SK-N-DZ (cell line): ENCODE measurements at places on chromosomes 4 and X.

DNA sequence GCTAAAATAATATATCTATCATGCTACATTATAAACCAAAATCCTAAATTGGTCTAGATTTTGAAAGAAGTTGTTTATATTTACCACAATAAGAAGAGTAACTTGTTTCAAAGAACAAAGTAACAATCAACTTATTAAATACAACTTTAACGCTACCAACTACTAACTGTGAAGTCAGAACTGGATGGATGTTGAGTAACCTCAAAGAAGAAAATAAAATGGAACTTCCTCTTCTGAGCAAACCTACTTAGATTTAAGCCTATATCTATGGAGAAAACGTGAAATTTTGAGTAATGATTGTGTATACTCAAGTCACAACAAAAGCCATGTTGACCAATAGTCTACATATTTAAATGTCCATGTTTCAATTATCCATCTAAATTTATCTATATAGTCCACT lies 25.7 kb downstream of the SH3RF1 start:
- DNase-seq = no peak

- no peak for DNase-seq
Observed at GRCh38 chr4:5924461-5925125, 31.7 kb upstream of the CRMP1 start.

GRCh38 chr4:107363125-107363524 lies 327.0 kb upstream of the DKK2 start:
- DNase-seq = no peak

DNA sequence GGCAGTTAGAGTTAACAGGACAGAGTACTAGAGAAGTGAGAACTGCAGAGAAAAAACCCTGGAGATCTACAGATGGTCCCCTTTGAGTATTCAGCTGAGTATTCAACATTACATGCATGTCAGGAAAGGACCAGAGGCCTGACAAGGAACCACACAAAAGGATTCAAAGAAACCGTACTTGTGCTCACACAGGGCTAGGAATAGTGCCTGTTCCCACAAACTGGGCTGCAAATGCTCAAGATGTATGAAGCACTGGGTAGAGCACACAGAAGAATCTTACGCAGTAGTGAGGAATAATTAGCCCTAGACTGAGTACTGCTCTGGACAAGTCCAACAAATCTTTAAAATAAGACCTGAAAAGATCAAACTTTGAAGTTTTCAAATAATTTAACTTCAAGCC lies 17.6 kb downstream of the PTPN13 start:
- no peak for DNase-seq

DNA sequence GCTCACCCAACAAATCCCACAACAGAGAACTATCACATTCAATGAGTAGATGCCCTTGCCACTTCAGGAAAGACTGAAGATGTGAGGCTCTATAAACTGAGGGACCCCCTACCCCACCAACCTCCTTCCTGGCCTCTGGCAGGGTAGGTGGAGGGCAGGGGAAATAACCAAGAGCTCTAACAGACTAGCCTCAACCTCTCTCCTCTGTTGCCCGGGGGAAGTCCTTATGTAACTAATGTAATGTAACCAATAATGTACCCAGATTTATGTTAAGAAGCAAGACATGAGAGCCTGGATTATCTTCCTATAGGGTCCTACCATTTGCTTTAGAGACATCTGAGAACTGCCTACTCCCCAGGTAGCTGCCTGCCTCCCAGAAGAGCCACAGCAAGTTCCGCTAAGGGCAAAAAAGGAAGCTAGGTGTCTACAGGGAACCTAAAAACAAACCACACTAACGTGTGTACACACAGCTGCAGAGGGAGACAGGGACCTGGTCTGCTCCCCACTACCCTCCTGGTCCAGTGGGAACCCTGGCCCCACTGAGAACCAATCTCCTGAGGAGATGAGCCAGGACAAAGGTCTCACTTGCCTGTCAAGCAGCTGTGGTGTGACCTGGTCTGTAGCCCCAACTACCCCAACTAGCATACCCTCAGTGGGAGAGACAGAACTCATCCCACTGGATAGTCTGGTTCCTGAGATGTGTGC lies 17.7 kb downstream of the OTUD5 start:
- DNase-seq = no peak

GRCh38 chrX:118373538-118373937 lies 27.6 kb downstream of the WDR44 start:
- no peak for DNase-seq

DNA sequence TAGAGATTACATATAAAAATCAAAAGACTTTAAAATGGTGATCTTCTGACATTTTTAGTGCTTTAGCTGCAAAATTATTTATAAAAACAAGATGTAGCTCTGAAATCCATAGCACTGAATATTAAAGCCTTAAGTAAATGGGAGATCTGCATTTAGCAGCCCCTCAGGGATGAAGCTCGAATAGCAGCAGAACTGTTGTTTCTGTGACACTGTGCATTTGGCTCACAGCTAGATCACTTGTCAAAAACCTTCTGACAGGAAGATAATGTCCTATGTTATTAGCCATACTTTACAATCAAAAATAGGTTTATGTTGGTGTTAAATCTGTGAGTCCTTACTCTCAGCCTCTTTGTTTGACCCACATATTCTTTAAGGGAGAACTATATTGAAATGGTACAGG lies 14.1 kb upstream of the PYURF start:
- DNase-seq = no peak

GRCh38 chrX:129798888-129799287 lies 19.1 kb downstream of the SASH3 start:
- no peak for DNase-seq

GRCh38 chr4:102828497-102828808 lies 1.1 kb upstream of the UBE2D3 start:
- no peak for DNase-seq

DNA sequence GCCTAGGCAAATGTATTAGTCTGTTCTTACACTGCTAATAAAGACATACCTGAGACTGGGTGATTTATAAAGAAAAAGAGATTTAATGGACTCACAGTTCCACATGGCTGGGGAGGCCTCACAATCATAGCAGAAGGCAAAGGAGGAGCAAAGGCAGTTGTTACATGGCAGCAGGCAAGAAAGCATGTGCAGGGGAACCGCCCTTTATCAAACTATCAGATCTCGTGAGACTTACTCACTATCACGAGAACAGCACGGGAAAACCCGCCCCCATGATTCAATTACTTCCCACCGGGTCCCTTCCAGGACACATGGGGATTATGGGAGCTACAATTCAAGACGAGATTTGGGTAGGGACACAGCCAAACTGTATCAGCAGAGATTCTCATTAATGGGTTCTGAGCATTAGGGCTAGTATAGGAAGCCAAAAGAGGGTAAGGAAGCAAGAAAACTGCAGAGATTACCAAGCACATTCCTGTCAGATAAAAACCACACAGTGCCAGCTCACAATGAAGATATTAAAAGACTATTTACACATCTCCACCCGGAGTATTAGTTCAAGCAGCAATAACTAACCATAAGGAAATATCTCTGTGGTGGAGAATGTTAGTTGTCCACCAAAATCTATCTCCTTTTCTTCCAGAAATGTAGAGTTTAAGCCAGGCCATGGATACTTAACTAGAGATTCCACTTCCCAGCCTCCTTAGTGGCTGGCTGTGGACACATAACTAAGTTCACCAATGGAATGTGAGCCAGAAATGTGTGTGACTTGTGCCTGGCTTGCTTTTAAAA lies 61.2 kb upstream of the HOPX start:
- DNase-seq = no peak

DNA sequence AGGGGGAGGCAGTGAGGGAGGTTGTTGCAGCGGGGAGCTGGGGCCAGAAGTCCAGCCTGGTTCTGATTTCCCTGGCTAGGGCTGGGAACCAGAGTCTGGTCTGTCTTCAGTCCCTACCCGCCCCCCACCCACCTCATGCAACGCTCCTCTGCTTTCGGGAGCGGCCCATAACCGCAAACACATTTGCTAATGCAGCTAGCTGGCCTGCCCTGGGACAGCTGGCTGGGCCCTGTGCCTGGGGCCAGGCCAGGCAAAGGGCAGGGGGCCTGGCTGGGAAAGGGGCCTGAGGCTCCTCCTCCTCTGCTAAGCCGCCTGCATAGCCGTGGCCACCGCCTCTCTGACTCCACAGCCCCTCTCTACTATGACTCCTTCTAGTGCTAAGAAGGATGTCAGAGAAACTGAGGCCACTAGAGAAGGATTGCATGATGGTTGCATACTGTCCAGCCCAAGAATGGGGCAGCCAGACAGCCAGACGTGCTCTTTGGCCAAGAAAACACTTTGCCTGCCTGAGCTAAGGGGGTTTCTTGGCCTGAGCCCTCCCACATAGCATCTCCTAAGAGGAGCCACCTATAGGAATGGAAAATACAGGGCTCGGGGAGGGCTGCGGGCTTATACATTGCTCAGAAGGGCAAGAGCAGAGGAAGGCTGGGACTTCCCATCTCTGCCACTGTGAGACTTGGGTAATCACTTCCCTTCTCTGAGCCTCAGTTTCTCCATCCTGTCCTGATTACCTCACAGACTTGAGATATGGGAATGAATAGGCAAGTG lies 76.9 kb downstream of the PJA1 start:
- DNase-seq = peak; percentile 51

DNA sequence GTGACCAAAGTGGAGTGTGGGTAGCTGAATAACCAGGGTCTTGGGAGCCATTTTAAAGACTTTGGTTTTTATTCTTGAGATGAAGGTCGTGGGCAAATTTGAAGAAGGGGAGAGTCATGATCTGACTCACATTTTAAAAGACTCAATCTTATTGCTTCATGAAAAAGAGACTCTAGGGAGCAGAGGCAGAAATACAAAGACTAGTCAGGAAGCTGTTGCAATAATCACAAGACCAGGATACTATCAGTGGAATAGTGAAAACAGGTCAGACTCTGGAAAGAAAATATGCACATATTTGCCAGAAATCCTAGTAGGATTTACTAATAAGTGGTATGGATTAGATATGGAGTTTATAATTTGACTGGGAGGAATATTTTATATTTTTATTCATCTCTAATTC lies 448.4 kb downstream of the RAPGEF2 start:
- DNase-seq = no peak

- DNase-seq = no peak
Observed at GRCh38 chrX:12002876-12003275, 135.4 kb upstream of the FRMPD4 start.

DNA sequence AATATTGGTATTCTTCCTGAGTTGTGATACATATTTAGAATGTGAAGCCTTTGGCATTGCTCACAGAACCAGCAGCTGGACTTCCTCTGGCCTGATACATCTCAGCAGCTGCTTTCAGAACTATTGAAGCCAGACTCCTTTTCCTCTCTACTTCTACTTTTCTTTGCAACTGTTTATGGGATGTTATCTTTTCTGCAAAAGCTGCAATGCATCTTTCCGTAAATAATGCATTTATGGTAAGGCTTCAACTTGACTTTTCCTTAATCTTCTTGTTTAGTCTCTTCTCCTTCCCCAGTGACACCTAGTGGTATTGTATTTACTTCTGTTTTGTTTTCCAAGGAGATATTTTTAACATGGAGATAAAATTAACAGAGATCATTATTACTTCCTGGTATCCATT lies 1548.7 kb downstream of the PCDH7 start:
- no peak for DNase-seq

DNA sequence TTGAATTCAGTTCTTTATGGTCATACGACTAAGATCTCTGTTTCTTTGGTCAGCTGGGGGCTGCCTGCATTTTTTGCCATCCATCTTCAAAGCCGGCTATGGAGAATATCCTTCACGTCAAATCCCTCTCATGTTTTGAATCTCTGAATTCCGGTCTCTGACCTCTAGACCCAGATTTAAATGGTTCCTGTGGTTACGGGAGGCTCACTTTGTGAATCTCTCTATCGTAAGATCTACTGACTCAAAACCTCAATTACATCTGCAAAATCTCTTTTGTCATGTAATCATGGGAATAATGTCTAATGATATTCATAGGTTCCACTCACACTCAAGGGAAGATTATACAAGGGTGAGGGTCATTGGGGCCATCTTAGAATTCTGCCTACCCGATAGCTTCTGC lies 5.7 kb upstream of the MPC1L start:
- DNase-seq = no peak

DNA sequence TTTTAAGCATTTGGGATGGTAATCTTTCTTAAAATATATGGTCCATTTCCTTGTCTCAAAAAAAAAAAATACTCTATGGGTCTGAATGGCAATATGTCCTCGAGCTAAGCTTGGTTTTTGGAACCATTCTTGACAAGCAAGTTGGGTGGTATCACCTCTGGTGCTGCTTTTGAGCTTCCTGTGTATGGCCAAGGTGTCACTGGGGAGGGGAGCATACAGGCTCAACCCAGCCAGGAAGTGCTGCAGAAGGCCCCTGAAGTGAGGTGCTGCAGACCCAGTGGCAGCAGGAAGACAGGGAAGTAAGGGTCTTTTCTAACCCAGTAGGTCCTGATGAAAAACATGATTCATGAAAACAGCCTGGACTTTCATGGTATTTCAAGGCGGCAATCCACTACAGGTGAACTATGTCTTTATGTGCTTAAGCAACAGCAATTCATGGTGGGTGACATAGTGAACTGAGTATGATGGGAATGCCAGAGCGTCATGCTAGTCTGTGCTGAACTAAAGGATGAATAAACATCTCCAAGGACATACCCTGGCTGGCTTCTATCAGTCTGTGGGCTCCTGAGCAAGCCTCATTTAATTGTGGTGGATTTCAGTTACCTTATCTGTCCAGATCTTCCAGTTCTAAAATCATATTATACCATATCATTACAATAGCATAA lies 15.1 kb downstream of the TRAPPC2 start:
- DNase-seq = no peak
